ENCODE measurements at places on chromosomes 2 and 18.

GRCh38 chr18:13703899-13704298, 22.5 kb downstream of the FAM210A start:
- DNase-seq: no peak

GRCh38 chr2:25032901-25033300, 9.0 kb upstream of the EFR3B start:
- DNase-seq: no peak

DNA sequence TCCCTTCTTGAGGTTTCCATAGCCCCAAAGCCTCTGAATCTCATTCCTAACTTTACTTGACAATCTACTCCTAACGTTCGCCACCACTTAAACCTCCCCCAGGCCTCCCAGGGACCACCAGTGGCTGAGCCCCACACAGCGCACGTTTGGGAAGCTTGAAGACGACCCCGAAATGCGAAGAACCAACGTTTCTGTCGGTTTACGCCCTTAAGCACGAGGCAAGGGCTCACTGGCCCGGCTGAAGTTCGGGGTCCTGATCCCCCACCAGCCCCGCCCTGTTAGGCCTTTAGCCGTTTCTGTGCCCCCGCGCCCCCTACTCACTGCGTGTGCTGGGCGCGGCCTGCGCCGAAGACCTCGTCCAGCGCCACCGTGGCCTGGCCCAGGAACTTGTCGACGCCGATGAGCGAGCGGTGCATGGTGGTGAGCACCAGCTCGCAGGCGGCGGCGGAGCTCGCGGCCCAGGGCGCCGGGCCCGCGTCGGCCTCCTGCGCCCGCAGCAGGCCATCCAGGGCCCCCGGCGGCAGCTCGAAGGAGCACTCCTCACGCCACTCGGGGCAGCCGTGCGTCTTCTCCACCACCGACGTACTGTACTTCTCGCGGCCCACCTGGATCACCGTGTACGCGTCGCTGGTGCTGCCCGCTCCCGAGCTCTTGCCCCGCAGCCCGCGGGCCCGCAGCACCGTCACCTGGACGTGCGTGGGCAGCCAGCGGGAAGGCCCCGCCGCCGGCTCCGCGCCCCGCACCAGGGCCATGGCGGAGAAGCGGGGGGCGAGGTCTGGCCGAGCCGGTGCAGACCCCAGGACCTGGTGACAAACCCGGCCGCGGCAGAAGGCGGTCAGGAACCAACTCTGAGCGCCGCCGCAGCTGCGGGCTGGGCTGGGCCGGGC, 479 bp downstream of the RAB11FIP5 start:
- DNase-seq: peak; percentile 22

DNA sequence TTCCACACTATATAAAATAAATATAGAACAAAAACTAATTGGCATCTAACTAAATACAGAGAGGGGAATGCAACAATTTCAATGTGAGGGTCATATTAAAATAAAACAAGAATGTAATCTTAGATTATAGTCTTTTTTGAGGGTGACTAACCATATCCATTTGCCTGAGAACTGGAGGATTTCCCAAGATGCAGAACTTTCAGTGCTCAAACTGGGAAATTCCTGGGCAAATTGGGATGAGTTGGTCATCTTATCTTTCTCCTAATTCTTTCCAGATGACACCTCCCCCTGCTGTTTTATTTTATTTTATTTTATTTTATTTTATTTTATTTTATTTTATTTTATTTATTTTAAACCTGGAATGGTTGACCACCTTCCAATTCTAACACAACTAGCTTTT, 846.2 kb downstream of the SLC4A3 start:
- no peak for DNase-seq

GRCh38 chr2:73176205-73176880, 26.0 kb upstream of the NOTO start:
- no peak for DNase-seq

DNA sequence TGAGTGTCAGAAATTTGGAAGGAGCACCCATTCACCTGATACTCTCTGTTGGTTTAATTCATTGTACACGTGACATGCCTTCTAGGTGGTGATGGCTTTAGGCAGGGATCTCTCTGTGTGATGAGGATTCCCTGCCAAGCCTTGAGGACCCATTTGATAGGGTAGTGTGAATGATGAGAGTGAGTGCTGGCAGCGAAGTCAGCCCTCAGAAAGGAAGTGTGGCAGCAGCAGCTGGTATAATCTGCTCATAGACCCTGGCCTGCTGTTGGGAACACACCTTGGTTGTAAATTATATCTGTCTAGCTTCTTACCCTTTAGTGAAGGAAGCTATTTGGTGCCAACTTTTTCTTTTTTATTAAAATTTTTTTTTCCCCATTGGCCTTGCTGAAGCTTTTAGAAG, 164.5 kb downstream of the HAUS1 start:
- no peak for DNase-seq

- no peak for DNase-seq
These were observed 75.9 kb downstream of the HRH4 start for GRCh38 chr18:24536326-24536725.

DNA sequence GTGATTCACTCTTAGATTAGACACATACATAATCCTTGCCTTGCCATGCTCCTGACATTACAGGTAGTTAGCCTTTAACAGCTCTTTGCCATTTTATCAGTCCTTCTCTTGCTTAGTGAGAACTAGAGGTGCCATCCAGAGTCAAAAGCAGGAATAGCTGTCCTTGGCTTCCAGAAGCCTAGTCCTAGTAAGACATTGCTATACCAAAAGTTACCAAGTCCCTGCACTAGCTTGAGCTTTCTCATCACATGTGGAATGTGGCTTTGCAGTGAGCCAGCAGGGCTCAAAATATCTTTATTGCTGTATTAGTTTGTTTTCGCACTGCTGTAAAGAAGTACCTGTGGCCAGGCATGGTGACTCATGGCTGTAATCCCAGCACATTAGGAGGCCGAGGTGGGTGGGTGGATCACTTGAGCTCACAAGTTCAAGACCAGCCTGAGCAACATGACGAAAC, 104.7 kb upstream of the NOSTRIN start:
- no peak for DNase-seq

- no peak for DNase-seq
These were observed 60.9 kb upstream of the SALL3 start for GRCh38 chr18:78918707-78919106.

GRCh38 chr2:18578033-18578432, 11.3 kb downstream of the NT5C1B start:
- DNase-seq: no peak

- DNase-seq: no peak
These were observed 9.6 kb downstream of the MARCHF4 start for GRCh38 chr2:216362730-216363129.

DNA sequence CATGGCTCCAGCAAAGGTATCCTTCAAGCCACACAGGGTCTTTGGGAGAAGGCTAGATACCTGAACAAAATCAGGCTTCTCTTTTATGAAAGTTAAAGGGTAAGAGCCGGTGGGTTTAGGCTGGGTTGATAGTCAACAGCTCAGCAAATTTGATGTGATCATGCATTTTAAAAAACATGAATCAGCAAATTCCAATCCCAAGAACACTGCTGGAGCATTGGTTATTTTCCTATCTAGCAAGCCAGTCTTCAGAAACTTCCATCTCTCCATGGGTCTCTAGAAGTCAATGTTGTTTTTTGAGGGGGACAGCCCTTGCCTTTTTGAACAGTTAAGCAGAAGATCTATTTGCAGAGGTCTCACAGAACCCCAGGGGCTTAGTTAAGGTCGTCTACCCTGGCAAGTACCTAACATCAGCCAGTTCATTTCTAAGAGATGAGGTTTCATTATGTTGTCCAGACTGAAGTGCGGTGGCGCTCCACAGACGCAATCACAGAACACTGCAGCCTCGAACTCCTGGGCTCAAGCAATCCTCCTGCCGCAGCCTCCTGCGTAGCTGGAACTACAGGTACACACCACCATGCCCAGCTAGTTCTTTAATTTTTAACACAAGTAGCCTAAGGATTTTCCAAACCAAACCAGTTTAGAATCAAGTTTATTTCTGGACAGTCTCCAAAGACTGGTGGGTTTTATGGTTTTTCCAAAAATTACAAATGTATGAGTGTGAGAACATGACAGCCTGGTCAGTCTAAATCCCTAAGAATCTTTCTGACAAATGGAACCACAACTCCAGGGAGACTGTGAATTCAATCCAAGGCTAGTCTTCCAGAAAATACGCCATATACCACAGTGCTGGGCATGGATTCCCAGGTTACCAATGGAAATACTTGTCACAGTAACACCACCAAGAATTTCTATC, 4.1 kb upstream of the ZCCHC2 start:
- DNase-seq: no peak

GRCh38 chr2:174593574-174594203, 3.9 kb downstream of the WIPF1 start:
- DNase-seq: peak; percentile 58

DNA sequence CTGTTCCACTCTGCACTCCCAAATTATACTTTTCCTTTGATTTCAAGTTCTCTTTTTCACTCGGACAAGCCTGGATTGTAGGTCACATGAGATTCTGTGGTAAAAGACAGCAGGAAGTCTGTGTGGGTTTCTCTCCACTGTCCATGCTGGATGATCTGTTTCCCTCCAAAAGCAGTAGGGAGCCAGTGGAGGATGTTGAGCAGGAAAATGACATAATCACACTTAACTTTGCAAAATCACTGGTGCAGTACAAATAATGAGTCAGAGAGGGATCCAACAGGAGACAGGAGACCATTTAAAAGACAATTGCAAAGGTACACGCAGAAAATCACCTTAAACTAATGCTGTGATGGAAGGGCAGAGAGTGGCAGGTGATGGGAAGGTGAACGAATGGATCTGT, 301.3 kb downstream of the ZNF407 start:
- no peak for DNase-seq

GRCh38 chr18:73244401-73244800, 376.6 kb upstream of the NETO1 start:
- no peak for DNase-seq

All from stimulated activated CD4-positive, alpha-beta T cell treated with anti-CD3 and anti-CD28 coated beads, Interleukin-2, amount 100 ng/mL, for 24 hours (primary cell).